ENCODE measurements at places on chromosomes 13 and 19.

DNA sequence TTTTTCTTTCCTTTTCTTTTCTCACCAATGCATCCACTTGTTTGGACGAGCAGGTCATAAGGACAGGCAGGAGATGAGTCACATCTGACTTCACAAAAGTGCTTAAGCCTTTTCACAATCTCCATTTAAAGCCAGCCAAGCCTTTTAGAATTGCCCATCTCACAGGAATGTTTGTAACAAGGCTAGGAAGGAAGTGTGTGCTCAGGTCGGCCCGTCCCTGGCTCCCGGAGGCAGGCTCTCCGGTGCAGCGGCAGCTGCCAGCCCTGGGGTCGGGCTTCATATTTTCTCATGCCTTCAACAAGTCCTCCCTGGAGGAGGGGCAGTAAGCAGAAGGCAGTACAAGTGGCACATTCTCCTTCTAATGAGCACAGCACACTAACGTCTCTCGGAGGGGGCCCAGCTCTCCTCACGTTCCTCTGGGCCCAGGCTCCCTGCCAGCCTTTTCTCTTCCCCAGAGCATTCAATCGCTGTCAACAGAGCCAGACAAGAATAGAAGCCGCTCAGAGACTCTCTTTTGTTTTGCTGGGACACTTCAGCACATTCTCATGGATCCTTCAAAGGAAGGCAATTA is 180.5 kb downstream of the COL4A1 start:
- peak; percentile 65 for DNase-seq

- peak; percentile 24 for DNase-seq
Measured at GRCh38 chr13:105363261-105364190, 1171.9 kb downstream of the EFNB2 start.

- no peak for DNase-seq
Measured at GRCh38 chr13:46953941-46954340, 57.1 kb upstream of the HTR2A start.

DNA sequence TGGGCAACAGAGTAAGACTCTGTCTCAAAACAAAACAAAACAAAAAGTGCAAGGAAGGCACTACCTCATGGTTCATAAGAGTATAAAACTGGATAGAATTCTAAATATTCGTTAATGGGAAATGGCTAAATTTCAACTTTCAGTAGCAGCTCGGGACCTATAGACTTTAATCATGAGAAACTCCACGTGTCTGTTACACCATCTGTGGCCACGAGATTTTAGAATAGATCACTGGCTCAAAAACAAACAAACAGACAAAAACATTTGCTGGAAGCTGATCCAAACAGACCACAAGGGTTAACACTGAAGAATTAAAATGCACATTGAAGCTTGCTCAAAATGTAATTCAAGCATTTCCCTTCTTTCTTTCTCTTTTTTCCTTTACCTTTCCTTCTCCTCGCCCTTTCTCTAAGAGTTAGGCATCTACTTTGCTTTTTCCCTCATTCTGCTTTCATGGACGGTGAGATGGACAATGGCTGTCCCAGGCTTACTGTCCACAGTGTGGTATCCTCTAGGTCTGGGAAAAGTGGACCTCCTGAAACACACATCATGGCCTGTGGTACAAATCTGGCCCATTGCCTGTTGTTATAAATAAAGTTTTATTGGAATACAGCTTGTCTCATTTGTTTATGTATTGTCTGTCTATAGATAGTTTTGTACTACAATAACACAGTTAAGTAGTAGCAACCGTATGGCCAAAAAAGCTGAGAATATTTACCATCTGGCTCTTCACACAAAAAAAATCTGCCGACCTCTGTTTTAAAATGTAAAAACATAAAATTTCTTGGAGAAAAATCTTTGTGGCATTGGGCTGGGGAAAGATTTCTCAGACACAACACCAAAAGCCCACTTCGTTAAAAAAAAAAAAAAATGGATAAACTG is 10.3 kb downstream of the ELAVL1 start:
- no peak for DNase-seq
